ENCODE measurements at places on chromosomes 5 and 9. TPM values are rescaled to one million over a fixed set of nuclear protein-coding genes. Genes with fewer than 3 reads are reported as not detected.

Gene RNF183
- total RNA-seq = not detected

Gene CYSRT1
- under 0.01 TPM for total RNA-seq

Gene FBXW5
- total RNA-seq = 134 TPM

Gene TTF1
- 7.8 TPM for total RNA-seq

Gene GPX8
- total RNA-seq = 119 TPM

Gene FOXD4L4
- total RNA-seq = 0.08 TPM

Gene DOCK2
- 1.6 TPM for total RNA-seq

Gene ELOVL7
- not detected for total RNA-seq

Gene LRRC26
- not detected for total RNA-seq

Gene SLC4A9
- total RNA-seq = not detected

Gene SPATA31C1
- total RNA-seq = not detected

Gene PCDHB7
- under 0.01 TPM for total RNA-seq

Gene ZFP2
- total RNA-seq = 0.39 TPM

Gene PRUNE2
- total RNA-seq = 2.6 TPM

Gene SLC34A1
- total RNA-seq = not detected

Gene C5orf52
- not detected for total RNA-seq

Gene CAVIN4
- total RNA-seq = 1.9 TPM

All from epithelial cell of alveolus of lung (primary cell).